ENCODE measurements at places on chromosomes 6 and 20.

GRCh38 chr6:3747100-3747737 lies 4.3 kb downstream of the PXDC1 start:
- no peak for DNase-seq

GRCh38 chr6:37502703-37503291 lies 3.1 kb upstream of the CCDC167 start:
- DNase-seq: no peak

DNA sequence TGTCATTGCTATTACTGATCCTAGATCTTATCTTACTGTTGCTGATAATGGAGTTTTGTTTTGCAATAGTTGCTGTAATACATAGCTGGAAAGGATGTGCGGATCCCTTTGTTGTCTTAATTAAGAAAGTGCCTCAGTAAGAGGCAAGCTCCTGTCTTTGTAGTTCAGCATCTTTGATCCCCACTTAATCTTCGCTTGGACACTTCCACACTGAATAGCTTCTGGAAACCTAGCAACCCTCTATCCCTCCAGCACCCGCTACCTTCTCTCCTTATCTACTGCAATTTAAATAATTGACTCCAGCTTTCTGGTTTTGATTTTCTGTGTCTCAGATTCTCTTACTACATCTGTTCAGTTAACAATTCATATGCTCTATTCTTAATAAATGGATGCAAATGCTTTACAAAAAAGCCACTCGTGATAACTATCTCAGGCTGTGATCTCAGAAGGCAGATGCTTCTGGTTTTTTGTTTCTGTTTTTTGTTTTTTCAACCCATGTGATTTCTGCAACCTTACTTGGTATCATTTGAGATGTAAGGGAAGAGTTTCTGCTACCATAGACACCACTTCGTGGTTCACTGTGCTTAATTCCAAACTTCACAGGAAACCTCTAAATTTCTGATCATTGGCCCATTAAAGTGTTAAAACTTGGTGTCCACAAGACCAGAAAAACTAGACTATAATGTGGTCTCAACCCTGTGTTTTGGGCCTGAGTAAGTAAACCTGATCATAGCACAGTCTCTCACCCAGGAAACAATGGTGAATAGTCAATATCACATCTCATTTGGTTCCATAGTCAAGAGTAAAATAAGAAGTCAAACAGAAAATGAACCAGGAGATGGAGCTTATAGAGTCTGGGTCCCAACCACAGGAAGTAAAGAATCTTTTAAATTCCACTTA lies 352.1 kb upstream of the SOX4 start:
- no peak for DNase-seq

DNA sequence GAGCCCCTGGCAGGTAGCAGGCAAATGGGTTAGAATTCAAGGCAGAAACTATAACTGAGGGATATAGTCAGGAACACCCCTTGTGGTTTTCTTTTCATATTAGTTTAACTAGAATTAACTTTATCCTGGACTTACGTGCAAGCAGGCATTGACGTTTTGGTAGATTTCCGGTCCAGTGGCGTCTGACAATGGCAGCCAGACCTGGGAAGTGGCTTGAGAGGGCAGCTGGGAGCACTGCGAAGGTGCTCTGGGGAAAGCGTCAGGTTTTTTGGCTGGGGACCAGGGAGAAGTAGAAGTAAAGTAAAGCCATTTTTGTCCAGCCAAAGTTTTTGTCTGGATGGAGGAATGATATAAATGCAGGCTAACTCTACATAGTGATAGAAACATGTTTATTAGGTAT lies 8.4 kb upstream of the ACSS1 start:
- no peak for DNase-seq

GRCh38 chr6:26597821-26598220 lies 1.1 kb downstream of the ABT1 start:
- no peak for DNase-seq

DNA sequence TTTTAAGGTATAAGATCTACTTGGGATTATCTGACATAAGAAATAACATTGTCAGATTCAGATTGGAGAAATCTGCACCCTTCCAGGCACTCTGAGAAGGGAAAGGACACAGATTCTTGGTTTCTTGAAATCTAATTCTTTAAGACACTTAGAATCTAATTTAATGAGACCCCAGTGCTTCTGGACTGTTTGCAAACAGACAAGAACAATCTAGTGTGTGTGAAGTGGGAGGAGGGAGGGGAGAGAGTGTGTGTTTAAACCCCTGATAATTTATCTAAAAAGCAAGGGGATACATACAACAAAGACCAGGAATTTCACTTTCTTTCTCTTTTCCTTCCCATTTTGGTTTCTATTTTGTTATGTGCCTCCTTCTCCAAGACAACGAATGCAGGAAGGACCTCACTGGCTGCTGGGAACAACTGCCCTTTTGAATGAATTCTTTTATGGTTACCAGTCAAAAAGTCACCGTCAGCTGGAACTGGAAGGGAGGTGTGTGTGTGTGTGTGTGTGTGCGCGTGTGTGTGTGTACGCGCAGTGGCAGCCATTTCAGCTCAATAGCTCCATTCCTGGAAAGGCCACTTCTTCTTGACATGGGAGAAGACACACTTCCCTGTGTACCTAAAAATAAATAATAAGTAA lies 129.4 kb downstream of the BCAS1 start:
- no peak for DNase-seq

- DNase-seq: no peak
Observed at GRCh38 chr6:68635706-68636513, 828 bp downstream of the ADGRB3 start.

DNA sequence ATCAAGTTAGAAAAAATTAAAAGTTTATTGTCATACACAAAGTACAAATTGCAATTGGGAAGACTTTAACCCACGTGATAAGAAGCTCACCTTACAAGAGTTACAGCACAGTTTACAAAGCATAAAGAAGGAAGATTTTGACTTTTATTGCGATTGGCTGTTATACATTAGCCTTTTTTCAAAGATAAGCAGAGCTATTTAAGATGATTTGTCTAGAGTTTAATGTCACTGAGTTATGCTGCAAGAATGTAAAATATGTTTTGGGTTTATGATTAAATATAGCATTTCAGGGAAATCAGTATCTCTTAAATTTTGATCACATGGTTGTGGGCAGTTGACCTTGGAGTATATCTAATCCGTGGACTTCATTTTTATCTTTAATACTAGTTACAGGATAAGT lies 664.2 kb upstream of the PTCHD4 start:
- no peak for DNase-seq

DNA sequence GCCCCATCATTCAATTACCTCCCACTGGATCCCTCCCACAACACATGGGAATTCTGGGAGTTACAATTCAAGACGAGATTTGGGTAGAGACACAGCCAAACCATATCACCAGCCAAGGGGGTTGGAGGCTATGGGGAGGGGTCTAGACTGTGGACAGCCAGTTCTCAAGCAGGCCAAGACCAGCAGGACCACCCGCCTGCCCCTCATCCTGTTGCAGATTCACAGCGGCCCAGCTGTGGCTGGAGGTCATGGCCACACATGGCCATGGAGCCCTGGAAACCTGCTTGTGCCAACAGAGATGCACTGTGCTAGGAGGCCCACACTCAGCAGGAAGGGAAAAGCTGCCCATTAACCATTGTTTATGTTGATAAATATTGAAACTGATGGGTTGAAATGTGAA lies 240.5 kb downstream of the TTLL2 start:
- DNase-seq: no peak

- DNase-seq: no peak
Observed at GRCh38 chr20:23407781-23408464, 13.4 kb downstream of the NAPB start.

DNA sequence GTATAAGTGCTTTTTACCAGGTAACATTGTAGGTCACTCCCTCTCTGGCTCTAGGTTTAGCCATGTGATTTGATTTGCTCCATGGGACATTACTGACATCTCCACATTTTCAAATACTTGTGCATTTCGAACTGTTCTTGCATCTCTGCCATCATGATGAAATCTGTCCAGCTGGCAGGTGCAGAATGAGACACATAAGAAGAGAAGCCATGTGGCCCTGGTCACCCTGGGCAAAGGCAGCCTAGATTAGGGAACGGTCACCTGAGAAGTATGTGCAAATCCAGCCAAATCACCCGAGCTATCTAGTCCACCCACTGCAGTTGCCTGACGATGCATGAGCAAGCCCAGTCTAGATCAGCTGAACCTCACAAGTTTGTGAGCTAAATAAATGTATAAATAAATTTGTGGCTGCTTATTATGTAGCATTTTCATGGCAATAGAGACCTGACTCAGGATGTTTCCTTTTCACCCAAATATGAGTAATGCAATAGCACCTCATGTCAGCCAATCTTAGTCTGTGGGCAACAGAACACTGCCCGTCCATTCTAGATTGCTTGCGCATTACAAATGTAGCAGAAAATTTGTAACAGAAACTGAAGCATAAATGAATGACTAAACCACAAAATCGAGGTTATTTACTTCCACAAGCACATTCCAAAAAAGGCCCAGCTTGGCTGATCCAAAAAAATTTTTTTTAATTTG lies 115.2 kb downstream of the PAK5 start:
- DNase-seq: no peak

DNA sequence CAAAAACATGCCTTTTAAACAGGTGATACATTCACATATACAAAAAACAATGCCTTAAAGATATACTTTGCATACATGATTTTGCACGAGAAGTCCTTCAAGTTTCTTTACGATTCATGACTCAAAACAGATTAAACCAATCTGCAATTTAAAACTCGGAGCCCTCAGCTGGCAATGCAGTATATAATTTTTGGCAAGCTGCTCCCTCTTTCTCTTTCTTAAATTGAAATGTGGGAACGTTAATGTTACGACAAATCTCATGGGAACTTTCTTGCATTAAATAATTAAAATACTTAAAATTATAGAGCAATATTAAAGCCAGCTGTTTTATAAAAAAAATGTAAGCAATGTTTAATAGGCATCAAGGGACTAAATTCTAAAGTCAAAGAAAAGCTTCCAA lies 334.6 kb downstream of the ESR1 start:
- DNase-seq: no peak

DNA sequence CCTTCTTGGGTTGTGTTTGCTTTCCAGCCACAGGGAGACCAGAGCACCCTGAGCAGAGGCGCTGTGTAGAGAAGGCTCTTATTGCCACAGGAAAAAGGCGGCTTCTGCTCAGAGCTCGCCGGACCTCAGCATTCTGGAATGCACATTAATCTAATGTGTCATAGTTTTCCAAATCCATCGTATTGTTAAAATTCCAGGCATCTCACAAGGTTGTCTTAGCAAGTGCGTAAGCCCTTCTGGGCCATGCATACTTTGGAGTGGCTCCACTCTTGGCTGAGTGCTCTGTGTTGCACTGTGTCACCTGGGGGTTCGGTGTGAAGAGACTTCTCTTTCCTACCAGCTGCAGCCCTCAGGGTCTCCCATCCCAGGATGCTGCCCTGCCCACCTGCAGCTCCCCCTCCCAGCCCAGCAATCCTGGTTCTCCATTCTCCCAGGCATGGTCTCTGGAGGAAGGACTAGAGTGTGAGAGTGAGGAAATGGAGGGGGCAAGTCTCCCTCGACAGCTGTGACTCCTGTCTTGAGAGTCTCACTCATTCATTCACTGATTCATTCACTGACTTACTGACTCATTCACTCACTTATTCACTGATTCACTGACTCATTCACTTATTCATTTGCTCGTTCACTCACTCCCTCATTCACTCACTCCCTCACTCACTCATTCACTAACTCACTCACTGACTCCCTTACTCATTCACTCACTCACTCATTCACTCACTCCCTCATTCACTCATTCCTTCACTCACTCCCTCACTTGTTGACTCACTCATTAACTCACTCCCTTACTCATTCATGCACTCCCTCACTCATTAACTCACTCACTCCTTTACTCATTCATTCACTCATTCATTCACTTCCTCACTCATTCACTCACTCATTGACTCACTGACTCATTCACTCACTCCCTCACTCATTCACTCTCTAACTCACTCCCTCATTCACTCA lies 83.7 kb upstream of the MPC1 start:
- no peak for DNase-seq

DNA sequence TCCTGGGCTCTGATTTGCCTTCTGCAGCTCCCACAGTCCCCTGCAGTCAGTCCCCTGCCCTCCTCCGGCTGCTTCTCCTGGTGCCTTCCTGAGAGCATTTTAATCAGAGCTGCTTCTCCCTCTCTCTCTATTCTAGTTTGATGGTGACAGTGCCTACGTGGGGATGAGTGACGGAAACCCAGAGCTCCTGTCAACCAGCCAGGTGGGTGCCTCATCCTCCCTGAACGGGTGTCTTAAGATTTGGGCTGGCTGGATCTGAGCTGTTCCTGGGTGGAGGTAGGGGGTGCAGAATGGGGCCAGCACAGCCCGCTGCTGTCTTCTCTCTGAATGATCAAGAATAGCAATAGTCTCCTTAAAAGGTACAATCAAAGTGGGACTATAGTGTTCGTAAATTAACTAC lies 58.6 kb downstream of the TOX2 start:
- no peak for DNase-seq

DNA sequence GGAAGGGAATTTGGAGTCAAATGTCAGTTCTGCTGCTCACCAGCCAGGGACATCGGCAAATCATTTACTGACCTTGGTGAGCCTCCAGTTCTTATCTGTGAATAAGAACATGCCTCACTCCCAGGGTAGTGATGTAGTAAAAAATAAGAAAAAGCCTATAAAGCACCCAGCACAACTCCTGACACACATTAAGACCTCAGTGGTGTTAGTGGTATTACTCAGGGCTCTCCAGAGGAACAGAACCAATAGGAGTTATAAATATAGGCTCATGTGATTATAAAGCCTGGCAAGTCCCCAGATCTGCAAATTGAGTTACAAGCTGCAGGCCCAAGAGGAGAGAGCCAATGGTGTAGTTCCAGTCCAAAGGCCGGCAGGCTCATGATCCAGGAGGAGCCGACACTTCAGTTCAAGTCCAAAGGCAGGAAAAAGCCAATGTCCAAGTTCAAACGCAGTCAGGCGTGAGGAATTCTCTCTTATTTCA lies 71.3 kb upstream of the EYA2 start:
- no peak for DNase-seq

- DNase-seq: no peak
Observed at GRCh38 chr6:132084811-132085509, 133.8 kb upstream of the CCN2 start.

GRCh38 chr20:137668-138490 lies 4.5 kb upstream of the DEFB126 start:
- no peak for DNase-seq

GRCh38 chr6:29626948-29627754 lies 5.8 kb downstream of the GABBR1 start:
- DNase-seq: no peak

GRCh38 chr20:34558320-34559218 lies at the start of gene MAP1LC3A:
Gene MAP1LC3A (plus strand): TSS chr20:34558718. CDS start chr20:34558869, 151 bp downstream.
- DNase-seq: peak; percentile 89

DNA sequence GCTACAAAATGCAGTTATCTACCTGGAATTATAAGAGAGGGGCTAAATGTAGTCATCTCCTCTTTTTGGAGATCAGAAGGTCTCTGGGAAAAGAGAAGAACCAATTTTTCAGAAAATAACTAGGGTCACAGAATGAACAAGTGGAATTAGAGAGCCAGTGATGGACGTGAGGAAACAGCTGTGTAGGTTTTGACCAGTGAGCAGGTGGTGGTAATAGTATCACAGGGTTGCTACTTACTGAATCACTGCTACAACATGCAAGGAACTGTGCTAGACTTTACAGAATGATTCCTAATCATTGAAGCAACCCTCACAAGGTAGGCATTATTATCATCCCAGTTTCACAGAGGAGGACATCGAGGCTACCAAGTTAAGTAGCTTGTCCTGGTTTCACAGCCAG lies 1.7 kb downstream of the ATP6V1G2 start:
- no peak for DNase-seq

GRCh38 chr6:54053881-54054391 lies 57.3 kb upstream of the MLIP start:
- DNase-seq: no peak

Data from activated T-cell treated with anti-CD3 and anti-CD28 coated beads for 1 hour (primary cell).